ENCODE measurements at places on chromosomes 5 and 9. TPM values are rescaled to one million over a fixed set of nuclear protein-coding genes. Genes with fewer than 3 reads are reported as not detected.

GRCh38 chr5:89211836-89212235 is 328.9 kb upstream of the MEF2C start:
- no peak overlapping the region for H3K4me3 ChIP-seq
- H3K27ac ChIP-seq = no peak overlapping the region
- no peak for DNase-seq
- H3K27me3 ChIP-seq = no peaks in the 10 kb centered on the region

- peaks cover 67% of the 10 kb centered on the region for H3K4me1 ChIP-seq
- no peaks in the 10 kb centered on the region for H3K27me3 ChIP-seq
- no peak for DNase-seq
- H3K4me3 ChIP-seq = no peak overlapping the region
- no peak overlapping the region for H3K27ac ChIP-seq
Measured at GRCh38 chr5:59005934-59006701, 423.2 kb downstream of the RAB3C start.

The GNE gene
- 15.2 TPM for total RNA-seq

The ASPN gene
- total RNA-seq = not detected

The SPATA31E1 gene
- total RNA-seq = not detected

The PCDHB13 gene
- total RNA-seq = not detected

All from activated naive CD4-positive, alpha-beta T cell treated with anti-CD3 and anti-CD28 coated beads for 36 hours (primary cell).